ENCODE measurements at places on chromosomes 3 and 15.

GRCh38 chr3:111744611-111745010 lies 114.5 kb upstream of the PHLDB2 start:
- no peak for DNase-seq

- no peak for DNase-seq
Observed at GRCh38 chr15:64132217-64132616, 19.3 kb upstream of the SNX22 start.

DNA sequence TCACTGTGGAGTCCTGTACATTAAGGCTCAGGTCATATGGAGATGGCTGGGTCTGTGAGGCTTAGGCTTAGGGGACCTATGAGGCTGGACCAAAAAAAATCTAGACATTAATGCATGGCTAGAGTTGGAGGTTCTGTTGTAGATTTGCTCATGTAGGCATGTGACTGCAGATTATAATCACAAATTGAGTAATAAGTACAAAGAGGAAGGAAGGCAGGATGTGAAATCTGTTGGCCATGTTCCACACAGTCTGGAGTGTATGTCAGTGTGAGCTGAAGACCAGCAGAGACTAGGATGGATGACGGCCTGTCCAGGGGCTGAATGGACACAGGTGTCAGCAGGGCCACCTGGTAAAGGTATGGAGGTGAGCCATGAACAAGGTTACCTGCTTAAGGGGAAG lies at the start of gene ST3GAL6:
Gene ST3GAL6 (plus strand): TSS at position 265 of the 400 bp plus-strand sequence. CDS start 5,101 bp downstream, outside the sequence.
- no peak for DNase-seq

- no peak for DNase-seq
Observed at GRCh38 chr3:86890741-86891396, 100.1 kb downstream of the VGLL3 start.

DNA sequence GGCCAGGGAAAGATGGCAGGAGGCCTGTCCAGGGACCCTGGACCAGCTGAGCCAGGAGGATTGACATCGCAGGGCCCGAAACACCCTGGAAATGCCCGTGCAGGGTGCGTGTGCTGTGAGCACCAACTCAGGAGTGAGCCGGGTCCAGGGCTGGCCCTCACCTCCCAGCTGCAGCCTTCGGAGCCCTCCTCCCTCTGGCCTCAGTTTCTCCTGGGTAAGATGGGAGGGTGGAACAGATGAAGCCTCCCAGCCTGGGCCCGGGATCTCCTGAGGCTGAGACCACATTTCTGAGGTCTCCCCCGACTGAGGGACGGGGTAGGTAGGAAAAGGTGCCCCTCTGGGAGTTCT lies 5.3 kb upstream of the CALML4 start:
- DNase-seq: no peak

GRCh38 chr3:172296975-172297332 lies 151.3 kb downstream of the GHSR start:
- no peak for DNase-seq

DNA sequence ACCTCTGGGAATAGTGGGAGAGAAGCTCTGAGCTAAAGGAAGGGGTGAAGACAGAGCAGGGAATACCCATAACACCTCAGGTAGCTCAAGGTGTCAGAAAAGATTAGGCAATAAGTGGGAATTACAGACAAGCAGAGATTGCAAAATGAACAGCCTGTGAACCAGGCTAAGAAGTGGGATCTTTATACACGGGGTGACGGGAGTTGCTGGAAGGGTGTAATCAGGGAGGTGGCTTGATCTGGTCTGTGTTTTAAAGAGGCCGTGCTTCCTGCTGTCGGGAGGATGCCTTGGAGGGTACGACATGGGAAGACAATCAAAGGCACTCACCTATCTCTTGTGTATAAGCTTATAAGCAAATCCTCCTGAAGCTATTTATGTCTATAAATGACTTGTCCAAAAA lies 216.3 kb downstream of the CLSTN2 start:
- no peak for DNase-seq

DNA sequence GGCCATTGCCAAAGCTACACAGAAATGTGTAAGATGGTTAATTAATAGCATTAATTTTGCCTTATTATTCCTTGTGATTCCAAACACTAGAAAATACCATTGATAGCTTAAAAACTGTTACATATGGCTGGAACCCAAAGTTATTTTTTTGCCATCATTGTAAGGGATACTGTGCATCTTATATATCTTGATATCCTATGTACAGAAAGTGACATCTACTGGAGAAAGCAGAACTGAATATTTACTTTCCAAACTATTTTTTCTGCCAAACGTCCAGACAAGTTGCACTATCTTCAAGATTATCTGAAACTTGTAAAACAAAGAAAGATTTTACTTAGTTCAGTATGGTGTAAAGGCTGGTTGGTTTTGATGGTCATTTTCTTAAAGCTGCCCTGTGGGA lies 33.3 kb upstream of the MEIS2 start:
- no peak for DNase-seq

DNA sequence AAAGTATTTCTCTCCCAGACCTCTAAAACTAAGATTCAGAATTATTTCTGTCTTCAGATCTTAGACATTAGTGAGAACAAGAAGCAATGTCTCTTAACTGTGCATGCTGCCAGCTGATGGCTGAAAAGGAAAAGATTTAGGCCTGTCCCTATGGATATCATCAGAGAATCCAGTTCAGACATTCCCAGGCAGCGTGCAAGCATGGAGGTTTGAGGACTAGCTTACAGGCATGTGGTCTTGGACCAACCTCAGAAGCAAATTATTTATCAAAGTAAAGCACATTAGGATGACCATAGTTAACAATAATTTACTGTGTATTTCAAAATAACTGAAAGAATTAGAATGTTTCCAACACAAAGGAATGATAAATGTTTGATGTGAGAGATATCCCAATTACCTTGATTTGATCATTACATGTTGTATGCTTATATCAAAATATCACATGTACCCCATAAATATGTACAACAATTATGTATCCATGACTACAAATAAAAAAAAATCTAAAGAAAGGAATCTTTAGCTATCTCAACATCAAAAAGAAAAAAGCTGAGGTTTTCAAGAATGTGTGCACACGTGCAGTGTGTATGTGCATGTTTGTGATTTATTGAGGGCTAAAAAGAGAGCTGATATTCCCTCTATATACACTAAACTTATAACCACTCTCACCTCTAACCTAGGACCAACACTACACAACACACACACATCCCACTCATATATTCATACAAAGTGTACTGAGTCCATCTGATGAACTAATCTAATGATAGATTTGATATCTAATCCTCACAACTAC lies 108.9 kb upstream of the THBS1 start:
- no peak for DNase-seq

GRCh38 chr3:77001062-77001701 lies 38.7 kb upstream of the ROBO2 start:
- no peak for DNase-seq

- peak; percentile 66 for DNase-seq
Observed at GRCh38 chr15:74616366-74616939, 817 bp downstream of the CLK3 start.

DNA sequence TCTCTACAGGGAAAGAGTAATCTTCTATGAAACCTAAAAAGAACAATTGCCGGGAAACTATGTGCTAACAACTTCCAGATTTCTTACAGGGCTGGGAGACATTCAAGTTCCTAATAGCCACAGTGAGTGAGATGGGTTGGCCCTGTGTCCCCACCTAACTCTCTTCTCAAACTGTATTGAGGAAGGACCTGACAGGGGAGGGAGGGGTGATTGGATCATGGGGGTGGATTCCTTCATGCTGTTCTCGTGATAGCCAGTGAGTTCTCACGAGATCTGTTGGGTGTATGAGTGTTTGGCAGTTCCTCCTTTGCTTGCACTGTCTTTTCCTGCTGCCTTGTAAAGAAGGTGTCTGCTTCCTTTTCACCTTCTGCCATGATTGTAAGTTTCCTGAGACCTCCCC lies 958.7 kb downstream of the AGBL1 start:
- DNase-seq: no peak

DNA sequence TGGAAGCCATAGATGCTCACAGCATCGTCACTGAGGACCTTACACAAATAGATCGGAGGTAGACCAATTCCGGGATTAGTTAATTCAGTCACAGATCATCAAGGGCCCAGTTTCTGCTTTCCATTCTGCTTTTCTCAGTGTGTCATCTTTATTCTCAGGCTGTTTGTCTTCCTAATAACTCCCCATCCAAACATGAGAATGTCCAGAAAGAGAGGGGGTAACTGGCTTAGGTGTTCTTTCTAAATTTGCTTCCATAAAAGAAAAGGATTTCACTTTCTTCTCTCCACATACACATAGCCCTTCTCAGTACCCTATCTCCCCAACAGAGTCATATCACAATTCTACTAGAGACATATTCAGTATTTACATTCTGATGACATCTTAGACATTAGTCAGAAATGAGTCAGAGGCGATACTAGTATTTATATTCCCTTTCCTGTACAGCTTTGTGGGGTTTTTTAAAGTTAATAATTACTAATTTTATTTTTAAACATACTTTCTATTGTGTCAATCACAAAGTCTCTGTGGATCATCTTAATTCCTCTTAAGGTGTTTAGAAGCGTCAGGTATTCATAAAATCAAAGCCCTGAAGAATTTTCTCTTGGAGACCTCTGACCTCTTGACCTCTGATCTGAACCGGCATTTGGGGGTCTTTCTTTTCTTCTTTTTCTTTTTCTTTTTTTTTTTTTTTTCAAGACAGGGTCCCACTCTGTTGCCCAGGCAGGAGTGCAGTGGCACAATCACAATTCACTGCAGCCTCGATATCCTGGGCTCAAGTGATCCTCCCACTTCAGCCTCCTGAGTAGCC lies 24.3 kb upstream of the IL12A start:
- no peak for DNase-seq

DNA sequence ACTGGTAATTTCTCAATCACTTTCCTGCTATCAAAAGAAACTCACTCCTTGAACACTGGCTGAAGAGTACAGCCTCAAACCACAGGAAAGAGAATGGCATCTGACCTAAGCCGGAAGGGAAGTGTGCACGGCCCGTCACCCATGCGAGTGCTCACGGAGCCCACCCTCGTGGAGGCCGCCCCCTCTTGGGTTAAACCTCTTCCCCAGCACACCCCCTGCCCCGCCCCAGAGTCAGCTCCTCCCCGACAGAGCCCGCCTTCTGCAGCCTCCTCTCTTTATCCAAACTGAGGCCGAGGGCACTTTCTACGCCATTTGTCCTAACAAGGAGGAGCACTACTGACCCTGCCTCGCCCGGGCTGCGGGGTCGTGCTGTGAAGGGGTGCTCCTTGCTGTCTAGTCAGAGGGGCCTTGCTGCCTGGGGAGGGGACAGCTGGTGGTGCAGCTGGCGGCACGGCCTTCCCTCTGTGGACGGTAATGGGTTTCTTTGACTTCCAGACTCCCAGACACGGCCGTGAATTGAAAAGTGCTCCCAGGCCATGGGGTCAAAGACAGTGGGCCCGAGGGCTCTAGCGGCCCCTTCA lies 137.7 kb downstream of the NSMCE3 start:
- DNase-seq: no peak

DNA sequence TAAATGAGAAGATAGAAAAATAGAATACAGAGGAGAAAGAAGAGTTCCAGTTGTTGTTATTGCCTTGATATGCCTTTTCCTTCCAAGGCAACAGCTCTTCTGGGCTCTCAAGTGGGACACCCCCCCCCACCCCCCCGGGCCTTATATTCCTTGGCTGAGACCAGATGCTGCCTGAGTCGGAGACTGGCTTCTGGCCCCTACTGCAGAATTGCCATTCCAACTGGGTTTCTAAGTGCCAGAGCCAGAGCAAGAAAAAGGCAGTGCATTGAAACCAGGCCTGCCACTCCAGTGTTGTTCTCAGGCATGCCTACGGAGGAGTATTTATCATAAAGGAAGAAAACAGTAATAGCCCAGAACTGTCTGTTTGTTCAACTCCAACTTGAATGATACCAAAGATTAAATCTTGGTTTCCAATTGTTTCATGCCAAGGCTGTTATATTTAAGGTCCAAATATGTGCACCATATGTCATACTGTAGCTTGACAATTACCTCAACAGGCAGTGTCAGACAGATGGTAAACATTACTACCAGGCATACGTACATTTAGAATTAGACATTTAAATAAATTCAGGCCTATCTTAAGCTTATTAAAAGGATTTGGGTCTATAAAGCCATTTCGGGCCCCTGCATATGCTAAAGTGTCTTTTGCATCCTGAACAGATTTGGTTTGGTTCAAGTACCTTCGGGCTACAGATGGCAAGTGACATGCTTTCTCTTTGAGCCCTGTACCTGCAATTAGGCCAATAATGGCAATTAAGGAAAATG lies 209.9 kb upstream of the SEMA6D start:
- DNase-seq: no peak

DNA sequence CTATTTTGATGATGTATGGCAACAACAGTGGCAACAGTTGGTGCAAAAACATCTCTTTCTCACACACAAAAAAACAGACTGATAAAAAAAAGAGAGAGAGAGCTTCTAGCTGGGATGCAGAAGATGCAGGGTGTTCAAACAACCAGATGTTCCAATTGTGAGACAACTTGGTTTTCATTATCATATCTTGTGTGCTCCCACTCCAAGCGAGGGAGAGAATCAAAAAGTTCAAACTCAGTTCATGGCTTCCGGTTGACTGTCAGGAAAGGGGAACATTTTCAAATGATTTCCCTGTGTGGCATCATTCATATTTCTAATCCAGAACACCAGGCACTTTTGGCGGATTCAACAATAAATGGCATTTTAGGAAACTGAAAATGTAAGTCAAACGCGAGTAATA lies 72.1 kb downstream of the RSL24D1 start:
- DNase-seq: no peak

DNA sequence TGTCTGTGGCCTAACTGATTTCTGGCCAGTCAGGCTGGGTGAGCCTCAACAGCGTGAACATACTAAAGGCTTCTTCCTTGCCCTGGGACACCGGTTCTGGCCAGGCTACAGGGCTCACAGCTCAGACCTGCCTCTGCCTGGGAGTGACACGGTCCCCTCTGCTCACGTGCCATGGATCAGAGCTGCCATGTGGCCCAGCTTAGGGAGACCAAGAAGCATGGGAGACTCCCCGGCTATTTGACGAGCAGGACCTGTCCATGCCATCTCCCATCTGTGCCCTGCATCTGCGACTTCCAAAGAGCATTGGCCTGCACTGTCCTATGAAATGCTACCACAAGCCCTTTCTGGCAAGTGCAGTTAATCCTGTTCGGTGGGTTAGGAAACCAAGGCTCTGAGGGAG lies 57.4 kb downstream of the APBA2 start:
- no peak for DNase-seq

GRCh38 chr3:96831175-96831574 lies 16.8 kb downstream of the EPHA6 start:
- no peak for DNase-seq

DNA sequence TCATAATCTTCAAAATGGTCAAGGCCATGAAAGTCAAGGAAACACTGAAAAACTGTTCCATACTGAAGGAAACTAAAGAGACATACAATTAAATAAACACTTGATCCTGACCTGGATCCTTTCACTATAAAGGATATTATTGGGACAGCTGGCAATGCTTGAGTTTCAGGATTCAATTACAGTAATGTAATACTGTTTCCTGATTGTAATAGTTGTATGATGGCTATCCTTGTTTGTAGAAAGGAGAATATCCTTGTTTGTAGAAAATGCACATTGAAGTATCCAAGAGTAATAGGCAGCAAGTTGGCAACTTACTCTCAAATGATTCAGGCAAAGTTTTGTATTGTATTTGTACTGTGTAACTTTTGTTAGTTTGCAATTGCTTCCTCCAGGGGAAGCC lies 4.6 kb downstream of the CIDEC start:
- DNase-seq: no peak
